ENCODE measurements at places on chromosomes 3 and 15.

DNA sequence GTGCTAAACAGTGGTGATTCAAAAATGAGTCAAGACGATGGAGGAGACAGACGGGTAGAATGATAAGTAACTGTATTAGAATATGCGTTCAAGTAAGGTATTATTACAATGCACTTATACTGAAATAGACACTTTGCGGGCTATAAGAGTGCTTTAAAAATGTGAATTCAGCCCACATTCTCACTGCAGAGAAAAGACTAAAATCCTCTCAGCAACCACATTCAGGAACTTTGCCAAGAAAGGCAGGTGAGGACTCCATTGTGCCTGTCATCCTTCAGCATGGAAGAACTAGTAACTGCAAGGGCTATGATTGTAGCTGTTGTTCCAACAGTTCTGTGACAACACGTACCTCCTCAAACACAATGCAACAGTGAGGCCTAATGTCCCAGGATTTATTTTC is 272.0 kb downstream of the RORA start:
- DNase-seq: no peak

- no peak for DNase-seq
Observed at GRCh38 chr3:58962040-58962651, 87.7 kb downstream of the CFAP20DC start.

GRCh38 chr3:51276046-51276445 is 109.0 kb upstream of the MANF start:
- no peak for DNase-seq

DNA sequence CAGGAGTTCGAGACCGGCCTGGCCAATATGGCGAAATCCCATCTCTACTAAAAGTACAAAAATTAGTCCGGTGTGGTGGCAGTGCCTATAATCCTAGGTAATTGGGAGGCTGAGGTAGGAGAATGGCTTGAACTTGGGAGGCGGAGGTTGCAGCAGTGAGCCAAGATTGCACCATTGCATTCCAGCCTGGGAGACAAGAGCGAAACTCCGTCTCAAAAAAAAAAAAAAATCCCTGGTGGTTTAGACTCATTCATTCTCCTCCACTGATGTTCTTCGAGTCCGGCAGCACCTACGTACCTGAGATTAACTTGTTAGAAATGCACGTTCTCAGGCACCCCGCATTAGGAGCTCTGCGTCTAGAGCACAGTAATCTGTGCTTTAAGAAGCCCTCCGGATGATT is 3.7 kb downstream of the MCTP2 start:
- DNase-seq: no peak

GRCh38 chr3:152252755-152253154 is 16.0 kb upstream of the MBNL1 start:
- no peak for DNase-seq

Data from esophagus muscularis mucosa (tissue), 4 donors.